Kidney (tissue), 22 donors: ENCODE measurements at places on chromosomes 1 and 21. TPM values are rescaled to one million over a fixed set of nuclear protein-coding genes. Genes with fewer than 3 reads are reported as not detected.

Gene COL8A2
- 6.4 TPM for total RNA-seq

Gene GSTM5
- total RNA-seq: 4.2 TPM

Gene PADI3
- not detected for total RNA-seq

Gene MIXL1
- total RNA-seq: 0.16 TPM

Gene KCNJ9
- total RNA-seq: not detected

Gene OPTC
- total RNA-seq: not detected

Gene PDPN
- total RNA-seq: 4.6 TPM

Gene SNAP47
- 32.4 TPM for total RNA-seq

Gene ATP1A2
- total RNA-seq: 4.1 TPM

Gene HES2
- 1.3 TPM for total RNA-seq

Gene BMP8A
- 1.2 TPM for total RNA-seq

Gene TCHHL1
- total RNA-seq: not detected

Gene CIART
- total RNA-seq: 8.8 TPM

Gene ELF3
- 400 TPM for total RNA-seq
